CD8-positive, alpha-beta memory T cell (primary cell): ENCODE measurements at places on chromosomes 12 and 14. TPM values are rescaled to one million over a fixed set of nuclear protein-coding genes. Genes with fewer than 3 reads are reported as not detected.

- H3K27ac ChIP-seq = no peak overlapping the region
- no peaks in the 10 kb centered on the region for H3K27me3 ChIP-seq
- no peak for DNase-seq
- H3K36me3 ChIP-seq = no peaks in the 10 kb centered on the region
Measured at GRCh38 chr12:62654326-62655241, 188.0 kb downstream of the MON2 start.

GRCh38 chr12:130014485-130014807 lies 110.6 kb upstream of the TMEM132D start:
- no peaks in the 10 kb centered on the region for H3K27me3 ChIP-seq
- H3K4me1 ChIP-seq = no peaks in the 10 kb centered on the region
- H3K36me3 ChIP-seq = no peaks in the 10 kb centered on the region
- no peak overlapping the region for H3K27ac ChIP-seq

DNA sequence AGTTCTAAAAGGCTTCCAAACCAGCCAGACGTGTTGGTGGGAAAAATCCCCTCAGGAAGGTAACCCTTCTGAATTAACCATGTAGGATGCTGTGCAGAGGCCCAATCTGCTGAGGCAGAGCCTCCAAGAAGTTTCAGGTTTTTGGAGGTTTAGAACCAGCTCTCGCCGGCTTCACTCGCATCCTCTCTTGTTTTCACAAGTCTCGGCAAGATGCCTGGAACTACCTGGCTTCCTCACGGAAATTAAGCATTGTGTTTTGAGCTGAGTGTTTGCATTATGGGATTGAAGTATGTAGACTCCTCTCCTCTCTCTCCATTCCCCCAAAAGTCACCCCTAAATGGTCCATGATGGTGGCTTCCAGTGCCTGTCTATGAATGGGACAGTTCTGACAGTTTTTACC lies 20.6 kb downstream of the LTBP2 start:
- no peak overlapping the region for H3K27ac ChIP-seq
- DNase-seq = no peak
- no peaks in the 10 kb centered on the region for H3K27me3 ChIP-seq
- H3K36me3 ChIP-seq = no peaks in the 10 kb centered on the region

GRCh38 chr12:14905269-14906004 lies 19.8 kb upstream of the MGP start:
- no peak overlapping the region for H3K4me3 ChIP-seq
- H3K27me3 ChIP-seq = no peaks in the 10 kb centered on the region
- H3K4me1 ChIP-seq = no peaks in the 10 kb centered on the region
- H3K36me3 ChIP-seq = no peaks in the 10 kb centered on the region
- no peak overlapping the region for H3K27ac ChIP-seq

The TAS2R42 gene
- total RNA-seq = not detected

- peaks cover 27% of the 10 kb centered on the region for H3K36me3 ChIP-seq
- H3K4me3 ChIP-seq = peak overlapping the region; percentile 33
- H3K4me1 ChIP-seq = peaks cover 32% of the 10 kb centered on the region
- H3K27ac ChIP-seq = peak overlapping the region; percentile 83
Measured at GRCh38 chr12:56040963-56041551, 661 bp upstream of the RPS26 start.

GRCh38 chr12:100127766-100128511 lies 14.7 kb downstream of the BLTP3B start:
- H3K4me1 ChIP-seq = peaks cover 17% of the 10 kb centered on the region
- no peaks in the 10 kb centered on the region for H3K27me3 ChIP-seq
- no peaks in the 10 kb centered on the region for H3K36me3 ChIP-seq
- no peak overlapping the region for H3K4me3 ChIP-seq

The DLST gene
- 161 TPM for total RNA-seq

The NFKBIA gene
- 482 TPM for total RNA-seq
